ENCODE measurements at places on chromosomes 1 and 21.

GRCh38 chr1:119011116-119011515 is 23.0 kb upstream of the TBX15 start:
- no peak for DNase-seq

DNA sequence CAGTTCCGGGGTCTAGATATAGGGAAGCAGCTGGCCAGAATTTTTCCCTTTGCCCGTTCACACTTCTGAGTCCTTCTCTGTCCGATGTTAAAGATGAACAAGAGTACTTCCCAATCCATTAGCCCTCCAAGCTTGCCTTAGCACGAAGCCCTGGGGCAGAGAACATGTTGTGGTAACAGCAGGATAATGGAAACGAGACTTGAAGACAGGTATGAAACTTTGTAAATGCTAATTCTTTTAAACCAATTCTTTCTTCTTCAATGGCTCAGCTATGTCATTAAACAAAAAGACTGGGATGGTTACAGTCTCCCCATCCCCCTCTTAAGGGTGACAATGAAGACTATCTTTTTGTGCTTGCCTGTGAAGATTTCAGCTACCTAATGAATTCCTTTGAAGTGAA is 218.5 kb downstream of the PLA2G4A start:
- DNase-seq, result no peak

DNA sequence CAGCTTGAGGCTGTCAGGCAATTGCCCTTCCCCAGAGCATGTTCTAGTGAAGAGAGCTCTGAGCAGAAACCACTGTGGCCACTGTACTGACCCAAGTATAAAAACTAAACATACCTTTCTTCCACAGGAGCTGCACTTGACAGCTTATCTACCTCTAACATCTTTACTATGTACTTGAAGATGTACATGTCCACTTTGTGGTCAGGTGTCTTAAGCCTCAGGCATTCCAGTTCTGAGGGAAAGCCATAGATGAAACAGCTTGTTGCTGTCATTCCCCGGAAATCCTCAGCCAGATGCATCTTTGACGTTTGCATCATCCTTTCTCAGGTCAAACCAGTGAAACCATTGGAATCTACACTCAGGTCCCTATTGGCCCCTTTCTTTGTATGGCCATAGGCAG is 70.4 kb downstream of the CHRM3 start:
- DNase-seq, result no peak

DNA sequence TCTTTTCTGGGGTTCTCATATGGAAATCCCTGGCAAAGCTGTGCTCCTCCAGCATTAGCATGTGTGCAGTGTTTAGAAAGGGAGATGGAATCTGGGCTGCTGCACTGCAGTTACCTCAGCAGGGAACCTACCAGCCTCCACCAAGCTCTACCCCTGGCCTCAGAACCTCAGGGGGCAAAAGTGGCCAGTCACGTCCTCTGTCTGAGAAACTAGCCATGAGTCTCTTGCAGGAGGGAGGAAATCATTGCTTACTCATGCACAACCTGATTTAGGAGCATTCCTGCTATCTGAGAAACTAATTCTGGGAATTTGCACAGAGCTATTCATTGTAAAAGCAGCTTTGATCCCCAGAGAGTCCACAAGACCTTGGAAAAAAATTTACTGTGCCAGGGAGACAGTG is 80.6 kb upstream of the IPO9 start:
- DNase-seq, result no peak

- DNase-seq, result no peak
Observed at GRCh38 chr1:231553320-231553719, 24.9 kb downstream of the TSNAX start.

GRCh38 chr21:45253180-45253579 is 34.5 kb downstream of the POFUT2 start:
- DNase-seq, result no peak

DNA sequence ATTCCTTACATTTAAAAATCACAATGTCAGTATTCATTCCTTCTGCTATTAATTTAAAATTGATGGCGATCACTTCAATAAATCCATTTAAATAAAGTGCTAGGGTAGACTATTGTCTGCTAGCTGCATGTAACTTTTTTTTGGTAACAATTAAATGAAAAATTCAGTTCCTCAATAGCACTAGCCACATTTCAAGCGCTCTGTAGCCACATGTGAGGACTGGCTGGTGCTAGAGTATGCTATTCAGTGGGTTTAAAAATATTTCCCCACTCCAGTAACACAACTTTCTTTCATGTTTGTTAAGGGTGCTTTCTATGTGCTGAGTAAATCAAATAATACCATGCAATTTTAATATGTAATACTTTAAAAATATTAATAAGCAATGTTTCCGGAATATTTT is 108.2 kb downstream of the LTN1 start:
- DNase-seq, result peak; percentile 56

- no peak for DNase-seq
Observed at GRCh38 chr1:84834419-84835064, 58.5 kb downstream of the LPAR3 start.

- no peak for DNase-seq
Observed at GRCh38 chr1:221824025-221824424, 82.1 kb upstream of the DUSP10 start.

- DNase-seq, result no peak
Observed at GRCh38 chr21:41783476-41784180, 16.8 kb upstream of the RIPK4 start.

GRCh38 chr1:33120436-33121231 is 39.7 kb downstream of the AZIN2 start:
- no peak for DNase-seq

GRCh38 chr1:11350265-11350664 is 77.3 kb downstream of the UBIAD1 start:
- DNase-seq, result no peak

DNA sequence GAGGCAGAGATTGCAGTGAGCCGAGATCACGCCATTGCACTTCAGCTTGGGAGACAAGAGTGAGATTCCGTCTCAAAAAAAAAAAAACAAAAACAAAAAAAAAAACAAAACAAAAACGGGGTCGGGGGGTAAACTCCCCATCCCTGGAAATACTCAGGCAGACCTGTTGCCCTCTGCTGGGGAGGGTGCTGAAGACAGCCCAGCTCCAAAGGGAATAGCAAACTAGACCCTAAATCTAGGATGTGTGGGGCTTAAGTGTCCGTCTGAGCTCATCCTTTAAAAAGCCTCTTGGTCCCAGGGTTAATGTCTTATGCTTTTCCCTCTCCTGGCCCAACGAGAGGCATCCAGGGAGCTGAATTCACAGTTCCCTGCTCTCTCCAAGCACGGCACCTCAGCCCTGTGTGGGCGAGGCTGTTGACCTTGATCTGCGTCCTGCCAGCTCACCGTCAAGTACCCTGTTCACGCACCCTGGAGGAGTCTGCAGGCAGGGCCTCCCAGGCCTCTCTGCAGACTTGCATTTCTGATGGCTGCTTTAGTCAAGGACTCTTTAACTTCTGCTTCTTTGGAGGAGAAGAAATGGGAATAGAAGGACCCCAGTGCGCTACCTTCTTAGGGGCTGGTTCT is 22.3 kb downstream of the KCND3 start:
- DNase-seq, result no peak

GRCh38 chr1:93324486-93325464 is 20.9 kb upstream of the DR1 start:
- no peak for DNase-seq

GRCh38 chr1:151443846-151444782 is 15.2 kb downstream of the POGZ start:
- peak; percentile 71 for DNase-seq

DNA sequence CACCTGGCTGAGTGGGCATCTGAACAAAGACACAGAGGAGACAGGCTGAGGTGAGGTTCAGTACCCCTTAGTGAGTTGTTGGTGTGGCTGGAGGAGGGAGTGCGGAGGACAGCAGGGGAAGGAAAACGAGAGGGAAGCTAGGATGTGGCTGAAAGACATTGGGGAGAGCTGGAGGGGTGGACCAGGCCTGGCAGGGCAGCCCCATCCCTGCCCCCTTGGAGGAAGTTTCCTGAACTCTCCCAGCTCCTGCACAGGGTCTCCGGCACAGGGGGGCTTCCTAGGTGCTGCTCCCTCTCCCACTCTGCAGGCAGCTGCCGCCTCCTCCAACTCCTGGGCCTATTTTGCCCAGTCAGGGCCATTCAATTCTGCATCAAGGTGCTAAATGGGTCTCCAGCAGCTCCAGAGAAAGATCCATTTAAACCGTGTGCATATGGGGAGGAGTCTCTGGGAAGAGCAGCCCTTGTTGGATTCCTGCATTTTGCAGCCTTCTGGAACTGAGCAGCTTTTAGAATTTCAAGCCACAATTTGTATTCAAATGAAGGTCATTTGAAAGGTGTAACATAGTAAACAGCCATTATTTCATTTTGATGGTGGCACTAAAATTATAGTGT is 193.9 kb downstream of the CAMTA1 start:
- DNase-seq, result no peak

GRCh38 chr1:102715150-102715549 is 393.2 kb downstream of the COL11A1 start:
- DNase-seq, result peak; percentile 81

DNA sequence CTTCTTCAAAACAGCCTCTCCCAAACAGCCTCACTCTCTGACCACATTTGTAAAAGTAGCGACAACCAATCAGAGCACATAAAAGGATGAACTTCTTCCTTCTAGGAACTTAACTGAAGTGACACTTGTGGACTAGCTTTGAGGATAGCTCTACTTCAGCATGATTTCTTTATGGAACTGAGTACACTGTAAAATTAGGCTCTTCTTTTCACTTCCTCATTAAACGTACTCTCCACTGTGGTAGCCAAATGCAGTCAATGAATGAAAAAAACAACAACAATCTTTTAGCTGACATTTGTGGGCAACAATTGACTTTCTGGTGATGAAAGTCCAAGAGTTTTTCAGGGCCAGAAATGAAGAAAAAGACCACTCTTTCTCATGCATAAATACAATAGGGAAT is 9.6 kb downstream of the LRRC53 start:
- DNase-seq, result peak; percentile 50

GRCh38 chr1:41714638-41715389 is 203.9 kb downstream of the HIVEP3 start:
- no peak for DNase-seq

DNA sequence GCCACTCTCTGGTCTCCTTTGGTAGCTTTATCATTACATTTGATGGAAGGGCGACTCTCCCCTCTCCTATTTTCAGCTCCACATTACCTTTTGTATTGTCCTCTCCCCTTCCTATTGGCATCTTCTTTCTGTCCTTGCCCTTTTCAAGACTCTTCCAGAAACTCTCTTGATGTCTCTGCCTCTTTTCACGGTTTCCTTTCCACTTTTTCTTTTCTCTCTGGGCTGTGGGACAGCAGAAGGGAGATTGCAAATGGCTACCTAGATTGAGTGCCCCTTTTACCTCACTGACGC is 17.5 kb downstream of the IER5 start:
- DNase-seq, result no peak

GRCh38 chr1:99232172-99232571 is 32.1 kb upstream of the PLPPR4 start:
- no peak for DNase-seq

DNA sequence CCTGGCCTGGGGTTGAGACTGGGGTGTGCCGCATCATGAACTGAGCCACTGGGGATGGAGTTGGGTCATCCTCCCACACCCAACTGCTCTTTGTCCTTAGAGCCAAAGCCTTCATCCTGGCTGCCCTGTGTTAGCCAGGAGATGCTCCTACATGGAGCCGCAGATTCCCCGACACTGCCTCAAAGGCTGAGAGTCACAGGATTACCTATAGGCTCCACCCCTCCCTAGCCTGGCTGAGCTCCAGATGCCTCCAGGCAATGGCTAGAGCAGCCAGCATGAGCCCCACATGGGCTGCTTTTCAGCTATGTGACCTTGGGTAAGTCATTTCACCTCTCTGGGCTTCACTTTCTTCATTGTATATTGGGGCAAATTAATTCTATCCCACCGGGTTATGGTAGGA is 119.9 kb upstream of the POU3F1 start:
- no peak for DNase-seq

DNA sequence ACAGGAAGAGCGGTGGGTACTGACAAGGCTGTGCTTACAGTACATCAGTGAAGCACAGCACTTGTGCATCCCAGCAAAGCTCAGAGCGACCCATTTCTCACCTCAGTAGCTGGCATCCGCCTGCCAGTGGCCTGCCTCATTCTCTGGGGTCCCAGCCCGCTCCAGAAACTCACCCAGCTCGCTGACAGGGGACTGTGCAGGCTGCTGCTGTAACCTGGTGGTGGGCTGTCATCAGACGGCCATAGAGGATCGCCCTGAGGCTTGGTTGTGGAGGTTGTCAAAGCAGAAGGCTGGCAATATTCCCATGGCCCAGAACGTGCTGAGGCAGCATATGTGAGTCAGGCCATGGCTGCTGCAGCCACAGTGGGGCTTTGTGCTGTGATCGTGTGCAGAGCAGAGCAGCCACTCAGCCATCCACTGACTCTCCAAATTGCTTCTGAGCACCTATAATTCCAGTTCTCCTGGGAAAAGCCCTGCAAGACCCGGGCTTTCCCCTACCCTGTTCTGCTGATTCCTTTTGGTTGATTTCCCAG is 13.6 kb upstream of the GPR137B start:
- no peak for DNase-seq

DNA sequence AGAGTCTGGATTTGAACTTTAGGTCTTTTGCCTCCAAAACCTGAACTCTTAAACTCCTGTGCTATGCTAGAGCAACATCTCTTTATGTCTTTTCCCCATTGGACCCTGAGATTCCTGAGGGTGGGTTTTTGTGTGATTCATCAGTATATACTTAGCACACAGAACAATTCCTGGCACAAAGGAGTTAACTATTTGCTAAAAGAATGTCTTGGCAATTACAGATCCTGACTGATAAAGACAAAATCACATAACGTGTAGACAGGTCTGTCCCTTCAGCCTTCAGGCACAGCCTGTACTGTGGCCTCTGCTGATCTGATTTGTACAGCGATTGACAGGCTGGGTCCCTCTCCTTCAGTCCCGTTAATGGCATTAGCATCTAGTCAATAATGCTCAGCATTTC is 162.4 kb upstream of the BEND5 start:
- no peak for DNase-seq

DNA sequence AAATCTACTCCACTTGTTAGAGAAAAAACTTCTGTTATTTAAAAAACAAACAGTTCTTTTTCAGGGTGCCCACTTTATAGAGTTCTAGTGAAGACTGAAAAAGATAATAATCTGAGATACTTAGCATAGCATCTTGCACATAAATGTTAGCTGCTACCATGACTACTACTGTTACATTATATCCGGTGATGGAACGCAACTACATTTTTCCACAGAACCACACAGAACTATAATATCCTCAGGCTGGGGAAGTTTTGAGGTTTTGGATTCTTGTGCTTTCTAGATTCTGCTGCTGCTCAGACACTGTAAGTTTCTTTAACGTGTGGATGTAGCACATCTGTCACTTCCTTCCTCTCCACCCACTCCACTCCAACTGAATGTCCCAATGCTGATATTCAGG is 110.3 kb downstream of the PTPN14 start:
- DNase-seq, result peak; percentile 87

DNA sequence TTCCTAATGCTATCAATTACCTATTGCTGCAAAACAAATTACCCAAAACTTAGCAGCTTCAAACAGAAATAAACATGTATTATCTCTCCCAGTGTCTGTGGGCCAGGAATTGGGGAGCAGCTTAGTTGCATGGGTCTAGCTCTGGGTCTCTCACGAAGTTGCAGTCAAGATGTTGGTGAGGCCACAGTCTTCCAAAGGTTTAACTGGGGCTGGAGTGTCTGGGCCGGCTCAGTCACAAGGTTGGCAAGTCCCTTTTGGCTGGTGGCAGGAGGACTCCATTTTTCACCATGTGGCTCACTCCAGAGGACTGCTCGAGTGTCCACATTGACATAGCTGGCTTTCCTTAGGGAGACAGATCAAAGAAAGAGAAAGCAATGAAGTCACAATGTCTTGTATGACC is 5.0 kb upstream of the LRP8 start:
- DNase-seq, result no peak

All from MV-4-11 (cell line).